ENCODE measurements at places on chromosomes 12 and 14.

- no peak for DNase-seq
Observed at GRCh38 chr12:54549774-54550451, 512 bp downstream of the PDE1B start.

DNA sequence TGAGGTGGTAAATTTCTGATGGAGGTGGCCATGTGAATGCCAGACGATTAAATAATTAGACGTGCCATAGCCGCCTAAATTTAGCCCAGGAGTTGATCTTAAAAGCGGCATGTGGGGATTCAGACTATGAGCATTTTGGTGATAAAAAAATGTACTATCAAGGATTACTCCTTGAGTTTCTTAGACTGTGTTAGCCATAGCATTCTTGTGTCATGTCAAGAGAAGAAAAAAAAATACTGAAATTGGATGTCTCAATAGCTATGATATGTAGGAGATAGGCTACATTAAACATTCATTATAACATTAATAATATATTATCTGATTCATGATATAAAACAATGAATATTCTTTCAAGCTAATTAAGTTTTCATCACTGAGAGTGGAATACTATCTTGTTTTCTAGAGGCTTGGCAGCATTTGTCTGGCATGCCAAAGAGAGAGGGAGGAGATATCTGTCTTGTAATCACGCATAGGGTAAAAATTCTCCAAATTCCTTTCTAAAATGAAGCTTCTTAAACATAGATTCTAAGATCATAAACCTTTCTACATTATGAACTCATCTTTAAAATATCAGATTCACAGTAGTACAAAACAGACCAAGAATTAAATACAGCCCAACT is 727.0 kb downstream of the C12orf50 start:
- no peak for DNase-seq

DNA sequence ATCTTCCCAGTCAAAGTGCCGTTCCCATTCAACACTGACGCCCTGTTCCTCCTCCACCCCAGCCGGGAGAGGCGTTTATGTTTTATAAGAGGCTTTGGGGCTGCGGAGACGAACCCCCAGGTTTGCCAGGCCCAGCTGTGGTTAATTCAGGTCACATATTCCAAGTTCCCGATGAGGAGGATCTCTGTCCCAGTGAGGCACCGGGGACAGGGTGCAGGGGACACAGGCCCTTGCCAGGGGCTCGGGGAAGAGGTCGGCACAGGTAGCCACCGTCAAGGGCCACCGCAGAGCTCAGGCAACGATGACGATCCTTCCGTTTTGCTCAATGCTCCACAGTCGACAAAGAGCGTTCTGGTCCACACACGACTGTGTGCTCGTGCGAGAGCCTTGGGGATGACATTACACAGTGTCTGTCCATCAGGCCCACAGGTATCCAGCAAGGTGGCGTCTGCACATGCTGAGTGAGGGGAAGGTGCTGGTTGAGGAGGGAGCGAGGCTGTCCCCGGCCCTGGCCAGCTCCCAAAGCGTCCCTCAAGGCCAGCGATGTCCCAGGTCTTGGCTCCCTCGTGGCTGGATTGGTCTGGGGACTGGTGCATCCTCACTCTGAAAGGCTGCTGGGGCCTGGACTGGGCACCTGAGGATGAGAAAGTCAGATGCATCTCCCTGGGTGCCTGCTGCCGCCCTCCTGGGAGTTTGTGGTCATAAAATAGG is 189.2 kb upstream of the C14orf180 start:
- DNase-seq, result no peak

DNA sequence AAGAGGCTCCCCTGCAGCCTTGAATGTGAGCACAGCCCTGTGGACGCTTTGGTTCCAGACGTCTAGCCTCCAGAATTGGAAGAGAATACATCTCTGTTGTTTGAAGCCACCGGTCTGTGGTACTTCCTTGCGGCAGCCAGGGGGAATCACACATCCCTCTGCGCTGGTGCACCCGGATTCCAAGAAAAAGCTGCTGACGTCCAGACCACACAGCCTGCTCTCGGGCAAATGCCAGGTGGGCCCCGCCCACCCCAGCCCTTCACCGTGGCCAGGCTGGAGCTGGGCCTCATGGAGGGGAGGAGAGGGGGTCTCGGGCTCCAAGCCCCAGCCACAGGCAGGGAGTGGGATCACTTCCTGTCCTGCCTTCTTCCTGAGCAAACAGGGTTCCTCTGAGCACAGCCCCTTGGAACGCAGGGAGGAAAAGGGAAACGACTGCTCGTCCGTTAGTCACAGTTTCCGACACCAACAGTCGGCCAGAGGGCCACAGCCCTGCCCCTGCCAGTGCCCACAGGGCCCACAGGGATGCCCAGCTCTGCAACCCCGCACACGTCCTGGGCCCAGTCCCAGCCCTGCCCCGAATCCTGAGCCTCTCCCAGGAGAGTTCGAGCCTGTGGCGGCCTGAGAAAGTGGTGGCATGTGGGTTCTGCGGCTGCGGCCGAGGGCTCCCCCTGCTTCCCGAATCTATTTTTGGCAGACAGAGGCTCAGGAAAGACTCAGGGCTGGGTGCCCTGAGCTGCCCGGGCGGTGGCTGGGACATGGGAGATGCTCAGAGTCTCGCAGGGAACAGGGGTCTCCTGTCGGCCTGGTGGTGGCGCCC is 85.3 kb downstream of the RFLNA start:
- no peak for DNase-seq

- DNase-seq, result no peak
Observed at GRCh38 chr12:23340351-23340750, 609.1 kb downstream of the SOX5 start.

- no peak for DNase-seq
Observed at GRCh38 chr14:96135285-96135684, 69.4 kb upstream of the BDKRB2 start.

DNA sequence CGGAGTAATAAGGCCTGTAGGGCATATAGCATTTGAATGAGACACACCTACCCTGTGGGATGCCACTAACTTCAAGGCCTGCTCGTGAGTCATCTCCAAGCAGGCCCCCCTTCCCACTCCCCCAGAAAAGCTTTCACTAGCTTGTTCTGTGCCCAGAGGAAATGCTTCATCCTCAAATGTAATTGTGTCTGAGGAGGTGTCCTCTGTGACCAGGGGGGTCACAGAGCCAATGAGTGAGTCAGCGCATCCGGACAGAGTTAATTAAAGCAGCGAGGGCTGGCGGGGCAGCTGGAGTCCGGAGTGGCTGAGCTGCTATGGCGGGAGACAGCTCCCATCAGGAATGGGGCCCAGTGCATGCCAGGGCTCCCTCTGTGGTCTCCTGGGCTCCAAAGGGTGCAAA is 27.0 kb upstream of the ESRRB start:
- no peak for DNase-seq

GRCh38 chr12:27682534-27682933 is 13.7 kb upstream of the REP15 start:
- DNase-seq, result no peak

GRCh38 chr12:78835493-78835892 is 29.1 kb upstream of the SYT1 start:
- DNase-seq, result no peak

GRCh38 chr12:20205854-20206253 is 162.5 kb upstream of the PDE3A start:
- DNase-seq, result no peak

- DNase-seq, result no peak
Observed at GRCh38 chr12:72465940-72466630, 193.9 kb downstream of the TRHDE start.

DNA sequence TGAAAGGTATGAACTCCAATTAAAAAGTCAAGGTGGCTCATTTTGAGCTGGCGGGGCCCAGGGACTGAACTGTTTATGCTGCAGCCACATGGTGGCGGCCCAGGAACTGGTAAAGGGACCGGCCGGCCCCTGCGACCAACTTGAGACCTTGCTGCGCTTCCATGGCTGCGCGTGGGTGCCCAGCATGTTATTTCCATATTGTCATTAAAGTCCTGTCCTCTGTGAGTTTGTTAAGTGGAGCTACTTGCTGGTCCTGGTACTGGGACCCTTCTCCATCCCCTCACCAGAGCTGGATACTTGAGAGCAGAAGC is 62.3 kb downstream of the BEGAIN start:
- no peak for DNase-seq

- no peak for DNase-seq
Observed at GRCh38 chr14:57582746-57583145, 89.1 kb upstream of the CCDC198 start.

DNA sequence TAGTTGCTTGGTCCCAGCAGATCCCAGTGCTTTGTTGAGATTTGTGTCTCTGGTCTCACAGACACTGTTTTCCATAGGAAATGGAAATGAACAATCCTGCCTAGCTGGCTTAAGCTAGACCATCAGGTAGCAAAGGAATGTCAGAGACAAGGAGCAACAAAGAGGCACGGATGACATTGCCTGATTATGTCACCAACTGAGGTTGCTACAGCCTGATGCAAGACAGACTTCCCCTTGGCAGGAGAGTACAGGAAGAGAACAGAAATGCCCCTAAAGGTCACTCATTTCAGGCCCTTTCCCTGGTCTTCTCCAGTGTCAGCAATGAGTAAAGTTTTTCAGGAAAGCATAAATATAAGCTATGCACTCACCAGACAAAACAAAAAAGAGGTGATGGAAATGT is 2.0 kb upstream of the PRB2 start:
- no peak for DNase-seq

- DNase-seq, result no peak
Observed at GRCh38 chr12:76952995-76953394, 74.2 kb upstream of the CSRP2 start.

GRCh38 chr12:122951406-122951805 is 14.9 kb downstream of the ABCB9 start:
- DNase-seq, result no peak

DNA sequence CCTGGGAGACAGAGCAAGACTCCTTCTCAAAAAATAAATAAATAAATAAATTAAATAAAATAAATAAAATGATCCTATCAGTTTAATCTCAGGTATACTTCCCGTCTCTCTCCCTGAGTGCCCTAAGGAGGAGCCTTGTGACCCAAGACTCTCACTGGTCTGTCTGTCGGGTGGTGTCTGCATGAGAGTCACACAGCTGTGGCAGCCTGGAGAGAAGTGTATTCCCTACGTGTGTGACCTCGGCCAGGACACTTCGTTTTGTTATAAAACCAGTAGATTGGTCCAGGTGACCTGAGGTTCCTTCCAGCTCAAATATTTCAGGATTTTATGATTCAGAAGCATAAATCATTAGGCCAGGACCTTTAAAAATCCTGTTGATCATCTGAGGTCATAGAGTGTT is 4.8 kb downstream of the SYNE3 start:
- no peak for DNase-seq

DNA sequence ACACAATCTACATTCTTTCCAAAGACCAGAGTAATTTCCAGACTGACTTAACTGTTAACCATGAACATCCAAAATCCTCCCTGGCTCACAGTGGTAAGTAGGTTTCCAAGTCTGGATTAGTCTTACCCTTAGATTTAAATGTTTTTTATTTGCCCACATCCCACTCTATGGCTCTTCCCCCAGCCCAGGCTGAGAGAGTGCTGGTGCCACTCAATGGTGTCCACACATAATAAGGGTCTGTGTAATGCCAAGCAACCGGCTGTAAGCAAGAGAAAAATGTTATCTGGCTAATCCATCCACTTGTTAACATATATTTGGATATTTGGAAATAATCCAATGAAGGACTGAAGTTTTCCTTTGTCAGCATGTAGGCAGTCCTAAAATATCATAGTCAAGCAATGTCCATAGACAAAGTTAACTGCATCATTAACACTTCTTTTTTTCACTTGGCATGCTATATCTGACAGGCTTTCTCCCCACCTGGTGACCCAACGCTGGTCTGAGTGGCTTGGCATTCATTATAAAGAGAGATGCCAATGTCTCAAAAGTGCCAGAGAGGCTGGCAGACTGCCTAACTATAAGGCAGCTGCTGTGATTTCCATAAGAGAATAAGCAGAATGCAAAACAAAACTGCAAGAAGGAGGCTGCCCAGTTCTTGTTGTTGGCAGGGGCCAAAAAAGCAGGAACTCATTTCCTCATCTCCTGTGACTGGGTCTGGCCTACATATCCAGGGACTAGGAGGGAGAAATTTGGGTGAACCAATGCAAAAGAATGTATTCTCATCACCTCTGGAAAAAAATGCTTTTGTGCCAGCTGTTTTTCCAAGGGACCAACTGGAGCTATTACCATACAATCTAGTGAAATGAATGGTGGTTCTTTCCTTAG is 13.9 kb upstream of the HOXC13 start:
- no peak for DNase-seq

DNA sequence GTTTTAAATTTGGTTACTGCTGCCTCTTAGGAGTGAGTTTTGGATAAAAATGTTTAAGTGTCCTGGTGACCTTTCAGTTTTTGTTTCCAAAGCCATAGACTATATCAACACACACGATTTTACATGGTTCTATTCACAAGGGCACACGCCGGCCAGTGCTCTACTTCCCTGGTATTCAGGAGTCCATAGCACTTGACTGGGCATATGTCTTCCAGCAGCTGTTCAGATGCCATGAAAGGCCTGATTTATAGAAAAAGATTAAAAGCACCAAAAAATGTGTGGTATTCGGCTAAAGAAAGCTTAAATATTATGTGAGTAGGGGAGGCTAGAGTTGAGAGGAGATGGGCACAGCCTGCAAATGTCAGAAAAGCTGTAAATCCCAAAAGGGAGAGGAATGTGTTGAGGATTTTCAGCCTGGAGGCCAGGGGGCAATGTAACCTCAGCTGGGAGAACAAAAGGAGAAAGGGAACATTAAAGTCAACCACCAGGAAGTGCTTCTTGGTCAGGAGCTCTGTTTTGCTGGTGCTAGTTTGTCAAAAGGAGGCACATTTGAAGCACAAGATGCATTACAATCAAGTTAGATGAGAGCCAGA is 478.4 kb downstream of the RAD51B start:
- DNase-seq, result no peak
